A673 (cell line): ENCODE measurements at places on chromosomes 7 and 10.

DNA sequence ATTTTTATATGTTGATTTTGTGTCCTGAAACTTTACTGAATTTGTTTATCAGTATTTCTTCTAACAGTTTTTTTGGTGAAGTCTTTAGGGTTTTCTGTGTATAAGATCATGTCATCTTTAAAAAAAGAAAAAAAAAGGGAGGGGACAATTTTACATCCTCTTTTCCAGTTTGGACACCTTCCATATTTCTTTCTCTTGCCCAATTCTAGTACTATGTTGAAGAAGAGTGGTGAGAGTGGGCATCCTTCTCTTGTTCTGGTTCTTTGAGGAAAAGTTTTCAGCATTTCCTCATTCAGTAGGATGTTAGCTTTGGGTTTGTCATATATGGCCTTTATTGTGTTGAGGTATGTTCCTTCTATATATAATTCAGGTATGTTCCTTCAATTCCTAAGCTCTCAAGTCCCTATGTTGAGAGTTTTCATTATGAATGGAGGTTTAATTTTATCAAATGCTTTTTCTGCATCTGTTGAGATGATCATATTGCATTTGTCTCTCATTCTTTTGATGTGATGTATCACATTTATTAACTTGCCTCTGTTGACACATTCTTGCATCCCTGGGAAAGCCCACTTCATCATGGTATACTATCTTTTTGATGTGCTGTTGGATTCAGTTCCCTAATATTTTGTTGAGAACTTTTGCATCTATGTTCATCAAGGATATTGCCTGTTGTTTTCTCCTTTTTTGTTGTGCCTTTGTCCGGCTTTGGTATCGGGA is 12.1 kb downstream of the TAS2R40 start:
- no peak for DNase-seq

DNA sequence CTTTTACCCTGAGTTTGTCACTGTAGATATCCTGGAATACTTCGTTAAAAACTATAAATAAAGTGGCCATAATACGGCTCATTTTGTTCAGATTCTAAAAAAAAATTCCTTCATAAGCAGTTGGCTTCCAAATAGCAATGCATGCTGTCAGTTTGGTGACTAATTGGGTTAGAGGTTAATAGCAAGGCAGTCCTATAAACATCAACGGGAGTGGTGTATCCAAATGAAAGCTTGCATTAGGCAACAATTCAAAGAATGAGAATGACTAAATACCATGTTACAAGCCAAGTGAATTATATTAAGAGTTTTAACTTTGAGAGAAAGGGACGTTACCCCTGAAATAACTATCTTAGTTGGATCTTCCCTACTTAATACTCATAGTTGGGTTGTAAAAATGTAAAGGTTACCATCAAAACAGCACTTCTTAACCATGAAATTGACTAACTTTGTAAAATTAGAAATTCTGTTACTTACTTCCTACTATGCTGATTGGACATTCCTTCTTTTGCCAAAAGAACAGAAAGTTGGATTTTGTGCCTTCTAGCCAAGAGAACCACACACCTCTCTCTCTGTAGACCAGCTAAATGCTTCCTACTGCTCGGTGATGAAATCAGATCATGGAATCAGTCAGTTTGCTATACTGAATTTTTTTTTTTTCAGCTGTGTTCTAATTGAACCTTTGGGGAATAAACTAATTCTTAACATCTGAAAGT is 98.0 kb downstream of the KAT6B start:
- peak; percentile 65 for DNase-seq

- DNase-seq, result peak; percentile 45
Observed at GRCh38 chr10:112775892-112776674, 174.0 kb upstream of the TCF7L2 start.

DNA sequence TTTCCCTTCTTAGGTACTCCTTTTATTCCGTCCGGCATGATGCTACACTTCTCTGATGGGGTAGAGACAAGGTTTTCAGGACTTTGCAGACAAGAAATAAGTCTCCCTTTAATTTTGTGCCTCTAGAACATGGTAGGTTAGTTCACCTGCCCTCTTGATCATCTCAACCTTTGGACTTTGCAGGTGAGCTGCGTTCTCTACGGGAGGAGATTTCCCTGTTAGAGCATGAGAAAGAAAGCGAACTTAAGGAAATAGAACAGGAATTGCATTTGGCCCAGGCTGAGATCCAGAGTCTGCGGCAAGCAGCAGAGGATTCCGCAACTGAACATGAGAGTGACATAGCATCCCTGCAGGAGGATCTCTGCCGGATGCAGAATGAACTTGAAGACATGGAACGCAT is 9.2 kb downstream of the CCDC136 start:
- DNase-seq, result no peak

GRCh38 chr7:112414855-112415490 is 35.3 kb upstream of the IFRD1 start:
- DNase-seq, result peak; percentile 58
